ENCODE measurements at places on chromosomes 1 and 21. TPM values are rescaled to one million over a fixed set of nuclear protein-coding genes. Genes with fewer than 3 reads are reported as not detected.

GRCh38 chr1:226593541-226593940, 45.0 kb downstream of the STUM start:
- no peak overlapping the region for H3K4me3 ChIP-seq
- no peaks in the 10 kb centered on the region for H3K36me3 ChIP-seq
- H3K4me1 ChIP-seq = no peaks in the 10 kb centered on the region
- no peak for DNase-seq

GRCh38 chr1:228898582-228898992, 163.3 kb downstream of the RHOU start:
- H3K27me3 ChIP-seq = no peaks in the 10 kb centered on the region
- H3K36me3 ChIP-seq = no peaks in the 10 kb centered on the region
- no peak overlapping the region for H3K4me3 ChIP-seq
- no peak overlapping the region for H3K27ac ChIP-seq

DNA sequence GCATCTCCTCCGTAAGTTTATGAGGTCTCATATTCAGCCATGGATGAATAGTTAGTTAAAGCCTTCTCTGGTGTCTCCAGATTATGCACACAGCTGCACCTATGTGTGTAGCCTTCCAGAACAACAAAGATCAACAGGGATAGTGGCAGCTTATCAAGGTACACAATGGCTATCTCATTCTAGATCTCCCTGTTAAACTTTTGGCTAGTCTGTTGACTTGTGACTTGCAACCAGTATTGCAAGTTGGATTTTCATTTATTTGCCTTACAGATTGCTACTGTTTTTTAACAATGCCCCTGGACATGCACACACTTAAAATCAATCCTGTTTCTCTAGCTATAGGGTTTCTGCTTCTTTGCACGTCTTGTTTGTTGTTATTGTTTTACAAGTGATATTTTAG, 363.2 kb downstream of the OMA1 start:
- H3K4me3 ChIP-seq = no peak overlapping the region
- H3K27me3 ChIP-seq = no peaks in the 10 kb centered on the region
- H3K4me1 ChIP-seq = no peaks in the 10 kb centered on the region

DNA sequence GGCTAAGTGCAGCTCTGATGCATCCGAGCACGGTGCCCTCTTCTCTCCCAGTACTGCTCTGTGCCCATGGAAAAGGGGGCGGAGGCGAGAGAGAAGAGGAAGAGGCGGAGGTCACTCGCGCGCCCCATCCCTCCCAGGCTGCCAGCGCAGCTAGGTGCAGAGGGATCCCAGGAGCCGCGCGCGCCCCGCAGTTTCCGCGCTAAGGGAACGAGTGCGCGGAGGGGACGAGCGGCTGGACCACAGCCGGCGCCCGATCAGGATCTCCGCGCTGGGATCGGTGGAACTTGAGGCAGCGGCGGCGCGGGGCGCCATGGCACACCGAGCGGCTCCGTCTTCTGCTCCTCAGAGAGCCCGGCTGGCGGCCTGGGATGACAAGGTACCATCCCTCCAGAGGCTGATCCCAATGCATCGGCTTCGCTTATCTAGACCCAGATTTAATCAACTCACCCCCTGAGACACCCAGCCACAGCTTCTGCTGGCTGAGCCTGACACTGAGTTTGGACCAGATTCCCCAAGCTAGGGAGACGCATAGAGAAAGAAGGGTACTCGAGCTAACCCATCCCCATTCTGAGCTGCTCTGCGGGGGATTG, at the start of gene PTGFR:
Gene PTGFR (plus strand): TSS at position 114 of the 590 bp plus-strand sequence. CDS start 1,770 bp downstream, outside the sequence.
- H3K36me3 ChIP-seq = no peaks in the 10 kb centered on the region
- no peak for DNase-seq
- H3K4me3 ChIP-seq = peak within 1 kb of the TSS; percentile 8
- H3K27ac ChIP-seq = no peak within 1 kb of the TSS
- peaks cover 23% of the 10 kb centered on the region for H3K27me3 ChIP-seq

GRCh38 chr21:16532840-16533239, 803.1 kb downstream of the USP25 start:
- H3K36me3 ChIP-seq = no peaks in the 10 kb centered on the region
- no peaks in the 10 kb centered on the region for H3K4me1 ChIP-seq
- no peaks in the 10 kb centered on the region for H3K27me3 ChIP-seq
- H3K4me3 ChIP-seq = no peak overlapping the region

DNA sequence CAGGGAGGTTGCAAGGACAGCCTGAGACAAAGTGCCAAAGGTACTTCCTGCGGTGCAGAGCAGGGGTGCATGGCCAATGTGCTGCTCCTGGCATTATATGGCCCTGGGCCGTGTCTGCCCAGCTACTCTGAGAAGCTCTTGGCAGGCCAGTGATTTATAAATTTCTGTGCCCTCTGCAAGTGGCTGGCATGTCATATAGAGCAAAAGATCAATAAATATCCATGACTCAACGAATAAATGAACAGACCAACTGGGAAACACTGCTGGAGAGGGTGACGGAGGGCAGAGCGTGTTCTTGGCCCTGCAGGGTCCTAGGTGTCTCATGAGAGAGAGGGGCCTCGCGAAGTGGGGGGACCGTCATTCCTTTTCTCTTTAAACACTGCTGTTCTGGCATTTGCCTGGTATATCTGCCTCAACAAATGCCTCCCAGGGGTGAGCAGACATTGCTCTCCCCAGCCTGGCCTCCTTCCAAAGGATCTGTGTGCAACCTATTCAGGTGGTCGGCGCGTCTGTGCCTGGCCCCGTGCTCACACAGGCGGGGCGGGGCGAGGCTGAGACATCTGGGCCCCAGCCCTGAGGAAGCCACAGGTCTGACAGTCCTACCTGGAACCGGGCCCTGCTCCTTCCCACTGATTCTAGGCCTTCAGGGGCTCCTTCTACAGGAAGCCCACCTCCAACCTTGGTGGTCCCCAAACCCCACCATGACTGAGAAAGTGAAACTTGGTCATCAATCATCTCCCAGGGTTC, 82.3 kb downstream of the MRPL37 start:
- H3K27me3 ChIP-seq = no peaks in the 10 kb centered on the region
- H3K4me1 ChIP-seq = peaks cover 70% of the 10 kb centered on the region
- DNase-seq = no peak
- peak overlapping the region; percentile 41 for H3K27ac ChIP-seq

DNA sequence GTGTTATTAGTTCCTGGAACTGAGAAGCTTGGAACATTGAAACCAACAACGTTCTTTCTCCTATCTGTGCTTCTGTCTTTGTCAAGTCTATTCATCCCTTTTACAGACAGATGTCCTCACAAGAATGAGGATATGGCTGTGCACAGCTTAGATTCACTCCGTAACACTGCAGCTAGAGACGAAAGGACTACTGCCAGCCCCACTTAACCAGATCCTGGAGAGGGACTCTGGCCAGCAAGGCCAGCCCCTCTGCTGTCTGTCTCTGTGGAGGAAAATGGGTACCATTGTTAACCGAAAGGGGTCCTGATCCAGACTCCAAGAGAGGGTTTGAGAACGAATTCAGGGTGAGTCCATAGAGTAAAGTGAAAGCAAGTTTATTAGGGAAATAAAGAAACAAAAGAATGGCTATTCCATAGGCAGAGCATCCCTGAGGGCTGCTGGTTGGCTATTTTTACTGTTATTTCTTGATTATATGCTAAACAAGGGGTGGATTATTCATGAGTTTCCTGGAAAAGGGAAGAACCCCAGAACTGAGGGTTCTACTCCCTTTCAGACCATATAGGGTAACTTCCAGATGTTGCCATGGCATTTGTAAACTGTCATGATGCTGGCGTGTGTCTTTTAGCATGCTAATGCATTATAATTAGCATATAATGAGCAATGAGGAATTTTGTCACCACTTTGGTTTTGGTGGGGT, 17.4 kb upstream of the USP24 start:
- no peak overlapping the region for H3K4me3 ChIP-seq
- no peaks in the 10 kb centered on the region for H3K36me3 ChIP-seq
- no peaks in the 10 kb centered on the region for H3K27me3 ChIP-seq
- no peak overlapping the region for H3K27ac ChIP-seq

- no peaks in the 10 kb centered on the region for H3K4me1 ChIP-seq
- no peak overlapping the region for H3K4me3 ChIP-seq
- DNase-seq = no peak
- no peaks in the 10 kb centered on the region for H3K27me3 ChIP-seq
- no peaks in the 10 kb centered on the region for H3K36me3 ChIP-seq
- H3K27ac ChIP-seq = no peak overlapping the region
These were observed 133.2 kb downstream of the PROX1 start for GRCh38 chr1:214120951-214121350.

DNA sequence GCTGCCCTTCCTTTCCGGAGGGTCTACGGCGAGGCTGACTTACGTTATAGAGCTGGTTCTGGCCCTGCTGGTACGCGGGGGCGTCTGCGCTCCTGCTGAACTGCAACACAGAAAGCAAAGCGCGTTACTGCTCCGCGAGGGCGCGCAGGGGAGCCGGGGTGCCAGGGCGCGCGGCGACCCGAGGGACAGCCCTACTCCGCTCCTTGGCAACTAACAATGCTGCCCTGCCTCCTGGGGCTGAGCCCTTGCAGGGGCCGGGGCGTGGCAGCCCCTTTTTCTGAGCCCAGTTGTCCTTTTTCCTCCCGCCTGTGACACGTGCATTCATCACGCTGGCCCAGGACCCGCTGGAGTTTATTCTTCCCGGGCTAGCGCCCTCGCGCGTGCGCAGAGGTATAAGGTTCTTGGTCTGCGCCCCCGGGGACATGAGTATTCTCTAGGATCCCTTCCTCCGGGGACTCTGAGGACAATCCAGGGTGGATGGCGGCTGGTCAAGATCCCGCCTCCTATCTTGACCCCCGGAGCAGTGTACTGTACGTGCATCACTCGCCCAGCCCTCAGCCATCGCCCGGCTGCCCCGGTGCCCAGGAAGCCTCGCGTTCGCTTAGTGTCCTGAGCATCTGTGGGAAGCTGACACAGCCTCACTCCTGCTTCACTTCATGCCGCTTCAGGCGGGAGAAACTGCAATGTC, 78.9 kb downstream of the CD247 start:
- DNase-seq = no peak
- H3K4me3 ChIP-seq = peak overlapping the region; percentile 70
- H3K27ac ChIP-seq = peak overlapping the region; percentile 9
- no peaks in the 10 kb centered on the region for H3K36me3 ChIP-seq
- H3K4me1 ChIP-seq = peaks cover 6% of the 10 kb centered on the region
- H3K27me3 ChIP-seq = no peaks in the 10 kb centered on the region

- H3K4me1 ChIP-seq = no peaks in the 10 kb centered on the region
- DNase-seq = no peak
- H3K27me3 ChIP-seq = no peaks in the 10 kb centered on the region
- no peak overlapping the region for H3K4me3 ChIP-seq
- no peaks in the 10 kb centered on the region for H3K36me3 ChIP-seq
These were observed 14.5 kb upstream of the ERRFI1 start for GRCh38 chr1:8040586-8040985.

DNA sequence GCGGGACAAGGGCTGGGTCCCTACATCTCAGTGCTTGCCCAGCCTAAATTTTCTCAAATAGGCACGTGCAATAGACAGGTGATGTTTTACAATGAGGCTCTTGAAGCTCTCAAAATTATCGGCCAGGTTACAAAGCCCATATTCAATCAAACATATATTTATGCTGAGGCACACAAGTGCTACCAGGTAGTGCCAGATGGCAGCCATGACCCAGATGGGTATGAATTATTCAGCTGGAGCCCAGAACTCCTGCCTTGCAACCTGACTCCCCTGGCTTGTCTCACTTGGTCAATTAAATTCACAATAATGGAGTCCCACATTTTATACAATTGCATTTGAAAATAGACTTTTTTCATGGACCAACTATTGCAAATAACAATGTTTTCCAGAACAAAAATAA, 12.3 kb upstream of the ADAM30 start:
- H3K36me3 ChIP-seq = peaks cover 20% of the 10 kb centered on the region
- no peak overlapping the region for H3K4me3 ChIP-seq
- H3K4me1 ChIP-seq = no peaks in the 10 kb centered on the region
- no peak for DNase-seq
- no peaks in the 10 kb centered on the region for H3K27me3 ChIP-seq
- H3K27ac ChIP-seq = no peak overlapping the region

DNA sequence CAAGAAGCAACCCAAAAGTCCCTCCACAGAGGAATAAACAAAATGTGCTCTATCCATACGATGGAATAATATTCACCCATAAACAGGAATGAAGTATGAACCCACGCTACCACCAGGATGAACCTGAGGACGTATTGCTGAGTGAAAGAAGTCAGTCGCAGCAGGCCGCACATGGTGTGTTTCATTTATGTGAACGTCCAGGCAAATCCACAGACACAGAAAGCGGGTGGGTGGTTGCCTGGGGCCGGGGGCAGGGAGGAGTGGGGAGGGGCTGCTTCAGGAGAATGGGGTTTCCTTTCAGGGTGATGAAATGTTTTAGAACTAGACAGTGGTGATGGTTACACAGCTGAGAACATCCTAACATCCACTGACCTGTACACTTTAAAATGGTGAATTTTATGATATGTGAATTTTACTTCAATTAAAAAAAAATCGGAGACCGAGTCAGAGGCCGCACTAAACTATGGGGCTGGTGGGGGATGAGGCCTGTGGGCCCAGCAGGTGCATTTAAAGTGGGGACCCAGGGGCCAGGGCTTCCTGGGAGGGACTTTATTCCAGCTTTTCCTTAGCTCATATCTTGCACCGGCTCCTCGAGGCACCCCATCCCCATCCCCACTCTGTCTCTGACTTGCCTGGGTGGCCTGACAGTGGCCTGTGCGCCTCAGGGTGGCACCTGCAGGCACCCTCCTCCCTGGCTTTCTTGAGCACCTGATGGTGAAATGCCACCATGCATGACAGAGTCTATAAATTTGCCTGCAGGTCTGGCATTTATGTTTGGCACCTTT, 392.6 kb upstream of the VAMP3 start:
- H3K36me3 ChIP-seq = no peaks in the 10 kb centered on the region
- DNase-seq = peak; percentile 28
- no peak overlapping the region for H3K27ac ChIP-seq
- no peaks in the 10 kb centered on the region for H3K27me3 ChIP-seq

DNA sequence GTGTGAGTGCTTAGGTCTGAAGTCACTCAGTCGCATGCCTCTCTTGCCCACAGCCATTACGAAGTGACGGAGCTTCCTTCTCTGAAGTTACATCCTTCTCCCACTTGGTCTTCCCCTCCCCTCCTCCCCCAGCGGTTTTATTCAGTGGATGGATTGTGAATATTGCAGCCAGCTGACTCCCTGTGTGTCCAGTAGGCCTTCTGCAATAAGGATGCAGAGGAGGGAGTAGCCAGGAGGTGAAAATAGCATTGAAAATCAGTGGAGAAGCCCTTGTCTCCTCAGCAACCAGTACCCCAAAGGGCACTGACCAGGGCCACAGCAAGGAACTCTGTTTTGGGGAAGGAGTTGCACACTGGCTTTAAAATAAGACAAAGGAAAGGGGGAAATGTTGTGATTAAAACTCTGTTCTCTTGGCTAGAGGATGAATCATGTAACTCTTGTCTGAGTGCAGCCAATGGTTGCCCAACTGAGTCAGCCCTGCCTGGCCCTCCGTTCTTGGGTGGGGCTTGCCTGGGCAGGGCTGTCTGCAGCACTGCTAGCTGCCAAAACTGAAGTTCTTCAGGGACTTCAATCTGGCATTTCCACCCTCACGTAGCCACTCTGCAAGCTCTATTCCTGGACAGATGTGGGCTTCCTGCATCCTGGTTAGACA, 4.3 kb downstream of the S100A10 start:
- H3K4me3 ChIP-seq = no peak overlapping the region
- DNase-seq = no peak
- H3K36me3 ChIP-seq = peaks cover 10% of the 10 kb centered on the region
- H3K4me1 ChIP-seq = peaks cover 23% of the 10 kb centered on the region
- no peaks in the 10 kb centered on the region for H3K27me3 ChIP-seq

RHEX gene
- 1.2 TPM for polyA plus RNA-seq

FBLIM1 gene
- polyA plus RNA-seq = 16.3 TPM

SLC1A7 gene
- polyA plus RNA-seq = 0.02 TPM

TNNI3K gene
- 2.8 TPM for polyA plus RNA-seq

CD34 gene
- polyA plus RNA-seq = 6.7 TPM
